CD8-positive, alpha-beta T cell (primary cell): ENCODE measurements at places on chromosomes 3 and 15.
A peak's percentile ranks its signal among the peaks of the same experiment; 100 is the strongest.

- no peak for DNase-seq
These were observed 55.0 kb downstream of the TMEM212 start for GRCh38 chr3:171898192-171898591.

DNA sequence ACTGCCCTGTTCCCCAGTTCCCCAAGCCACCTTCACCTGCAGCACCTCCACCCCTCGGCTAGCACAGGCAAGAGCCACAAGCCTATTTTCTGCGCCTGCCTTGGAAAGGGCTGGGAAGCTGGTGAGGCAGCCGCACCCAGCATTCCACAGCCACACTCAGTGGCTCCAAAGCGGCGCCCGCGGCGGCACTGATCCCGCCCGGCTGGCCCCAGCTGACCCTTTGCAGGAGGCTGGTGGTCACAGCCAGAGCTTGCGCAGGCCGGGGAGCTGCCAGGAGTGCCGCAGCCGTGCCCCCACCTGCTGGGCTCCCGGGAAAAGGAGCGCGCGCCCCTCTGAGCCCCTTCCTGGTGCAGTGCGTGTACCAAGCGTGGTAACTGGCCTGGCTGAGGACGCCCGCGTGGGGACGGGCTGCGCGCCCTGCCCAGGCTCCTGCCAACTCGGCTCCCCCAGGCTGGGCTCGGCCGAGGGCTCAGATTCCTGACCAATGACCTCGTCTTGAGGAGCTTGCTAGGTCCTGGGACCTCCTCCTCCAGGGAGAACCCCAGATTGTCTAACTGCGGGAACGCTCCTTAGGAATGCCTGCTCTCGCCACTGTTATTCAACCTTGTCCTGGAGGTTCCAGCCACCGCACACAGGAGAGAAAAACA is 13.3 kb downstream of the GRAMD2A start:
- no peak for DNase-seq

DNA sequence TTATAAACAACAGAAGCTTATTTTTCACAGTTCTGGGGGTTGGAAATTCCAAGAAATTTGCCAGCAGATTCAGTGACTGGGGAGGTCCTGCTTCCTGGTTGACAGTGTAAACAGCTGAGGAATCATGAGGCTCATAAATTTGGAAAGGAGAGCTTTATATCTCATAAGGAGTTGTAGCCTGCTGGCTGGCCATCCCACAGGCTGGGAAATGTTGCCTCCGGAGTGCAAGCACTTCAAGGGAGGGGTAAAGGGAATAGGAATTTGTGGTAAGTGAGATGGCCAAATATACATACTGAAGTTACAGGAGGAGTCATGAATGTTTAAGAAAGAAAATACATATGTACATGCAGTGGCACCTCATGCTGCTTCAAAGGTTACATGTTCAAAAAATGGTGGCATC is 217.2 kb upstream of the CBLB start:
- DNase-seq, result no peak

DNA sequence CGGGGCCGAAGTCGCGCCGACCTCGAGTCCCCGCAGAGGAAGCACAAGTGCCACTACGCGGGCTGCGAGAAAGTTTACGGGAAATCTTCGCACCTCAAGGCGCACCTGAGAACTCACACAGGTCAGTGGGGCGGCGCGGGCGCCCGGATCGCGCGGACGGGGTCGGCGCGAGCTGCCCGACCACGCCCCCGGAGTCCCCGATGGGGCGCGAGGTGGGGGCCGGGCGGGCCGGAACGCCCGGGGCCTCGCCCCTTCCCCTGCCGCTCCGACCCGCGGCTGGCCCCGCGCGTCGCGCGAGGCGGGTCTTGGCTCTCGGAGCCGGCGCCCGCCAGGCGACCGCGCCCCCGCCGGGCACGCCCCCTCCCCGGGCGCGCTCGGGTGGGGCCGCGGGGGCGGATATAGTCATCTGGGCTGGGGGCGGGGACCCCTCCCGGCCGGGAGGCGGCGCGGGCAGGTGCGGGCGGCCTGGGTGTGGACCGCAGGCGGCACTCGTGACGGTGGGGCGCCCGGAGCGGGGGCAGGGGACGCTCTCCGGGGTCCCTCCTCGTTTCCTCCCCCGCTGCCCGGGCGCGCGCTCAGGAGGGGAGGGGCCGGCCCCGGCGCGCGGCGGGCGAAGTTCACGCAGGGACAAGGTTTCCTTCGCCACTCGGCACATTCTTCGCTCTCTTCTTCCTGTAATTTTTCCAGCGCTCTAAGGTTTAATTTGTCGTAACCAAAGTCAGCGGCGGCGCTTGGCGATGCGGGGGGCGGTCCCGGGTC is 1.2 kb downstream of the KLF13 start:
- DNase-seq, result peak; percentile 56

GRCh38 chr3:6182476-6182875 is 678.4 kb upstream of the GRM7 start:
- DNase-seq, result no peak

- DNase-seq, result no peak
These were observed 298.2 kb downstream of the UBE2E2 start for GRCh38 chr3:23501201-23501802.

GRCh38 chr15:83835479-83835878 is 181.6 kb downstream of the ADAMTSL3 start:
- DNase-seq, result no peak

- DNase-seq, result no peak
These were observed 5.1 kb downstream of the CDIN1 start for GRCh38 chr15:36584511-36584910.

DNA sequence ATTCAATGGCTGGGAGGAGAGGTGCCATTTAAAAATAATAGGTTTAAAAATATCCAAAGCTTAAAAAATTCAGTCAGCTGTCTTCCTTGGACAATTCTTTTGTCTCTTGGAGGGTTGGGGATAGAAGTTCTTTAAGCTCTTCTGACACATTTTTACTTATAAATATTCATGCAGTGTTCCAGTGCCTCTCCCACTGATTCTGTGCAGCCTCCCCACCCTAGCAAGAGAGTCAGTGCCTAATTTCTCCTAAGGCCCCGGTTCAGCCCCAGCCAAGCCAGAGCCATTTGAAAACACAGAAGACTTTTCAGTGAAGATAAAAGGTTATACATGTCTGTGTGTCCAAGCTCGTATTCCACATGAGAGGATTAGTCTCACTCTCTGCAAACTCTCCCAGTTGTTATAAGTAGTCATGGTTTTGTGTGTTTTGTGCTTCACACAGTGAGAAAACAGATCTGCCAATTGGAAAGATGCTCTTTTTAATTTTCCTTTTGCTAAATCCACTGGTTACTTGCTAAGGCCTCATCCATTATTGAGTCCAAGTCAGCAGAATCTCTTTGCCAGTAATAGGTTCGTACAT is 141.3 kb downstream of the CD47 start:
- no peak for DNase-seq
